ENCODE measurements at places on chromosomes 11 and 22. TPM values are rescaled to one million over a fixed set of nuclear protein-coding genes. Genes with fewer than 3 reads are reported as not detected.

MPEG1 gene
- 0.70 TPM for total RNA-seq

- no peak for DNase-seq
These were observed 26.6 kb downstream of the KCNQ1OT1 start for GRCh38 chr11:2673250-2673610.

GRCh38 chr22:19853879-19854777 lies 546 bp downstream of the GNB1L start:
- peak; percentile 28 for DNase-seq

- DNase-seq = peak; percentile 57
These were observed 58.2 kb upstream of the GNAZ start for GRCh38 chr22:23012081-23012622.

- no peak for DNase-seq
These were observed 188.4 kb upstream of the NAV2 start for GRCh38 chr11:19524171-19524671.
